ENCODE measurements at places on chromosomes 4 and X.

DNA sequence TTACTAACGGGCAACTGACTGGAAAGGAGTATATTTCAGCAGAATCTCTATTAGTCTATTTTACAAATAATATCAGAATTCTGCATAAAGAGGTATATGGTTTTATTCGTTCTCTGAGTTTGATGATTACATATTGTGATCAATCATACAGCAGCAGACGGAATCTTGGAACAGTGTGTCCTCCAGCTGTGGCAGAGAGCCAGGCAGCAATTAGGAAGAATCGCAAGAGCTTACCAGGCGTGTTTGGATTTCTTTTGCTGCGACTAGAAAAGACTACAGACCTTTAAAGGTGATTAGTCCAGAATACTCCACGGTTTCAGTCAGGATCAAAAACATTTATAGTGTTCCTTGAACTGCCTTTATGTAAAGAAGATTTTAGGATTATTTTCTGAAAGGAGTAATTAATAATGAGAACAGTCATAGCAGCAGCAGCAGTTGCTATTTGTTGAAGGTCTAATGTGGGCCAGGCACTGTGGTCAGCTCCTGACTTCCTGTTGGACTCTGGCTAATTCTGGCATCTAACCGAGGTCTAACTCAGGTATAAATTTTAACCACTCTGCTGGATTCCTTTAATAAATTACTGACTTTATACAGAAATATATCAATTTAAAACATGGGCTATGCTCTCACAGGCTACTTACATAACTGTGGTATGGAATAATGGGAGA lies 225.3 kb upstream of the CXorf66 start:
- DNase-seq: no peak

GRCh38 chrX:151702741-151703340 lies 7.6 kb downstream of the PRRG3 start:
- DNase-seq: no peak

- DNase-seq: no peak
Measured at GRCh38 chr4:96887857-96888256, 1048.0 kb downstream of the PDHA2 start.

DNA sequence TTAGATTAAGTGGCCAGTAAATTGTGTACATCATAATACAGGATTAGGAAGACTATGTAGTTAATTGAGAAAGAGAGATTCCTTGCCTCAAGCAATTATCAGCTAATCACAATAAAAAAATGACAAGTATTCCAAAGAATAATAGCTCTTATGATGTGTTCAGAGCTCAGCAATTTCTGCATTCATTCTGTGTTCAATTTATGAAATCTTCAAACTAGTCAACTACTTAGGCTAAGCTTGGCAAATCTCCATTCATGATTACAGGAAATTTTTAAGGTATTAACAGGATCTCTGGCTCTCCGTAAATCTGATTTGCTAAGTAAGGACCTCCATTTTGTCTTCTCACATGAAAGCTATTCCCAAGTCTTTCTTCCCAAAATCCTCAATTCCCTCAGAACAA lies 256.9 kb upstream of the TEX13A start:
- no peak for DNase-seq

GRCh38 chr4:67109276-67109675 lies 436.0 kb downstream of the CENPC start:
- DNase-seq: no peak

GRCh38 chrX:136899221-136899620 lies 18.7 kb upstream of the RBMX start:
- no peak for DNase-seq

DNA sequence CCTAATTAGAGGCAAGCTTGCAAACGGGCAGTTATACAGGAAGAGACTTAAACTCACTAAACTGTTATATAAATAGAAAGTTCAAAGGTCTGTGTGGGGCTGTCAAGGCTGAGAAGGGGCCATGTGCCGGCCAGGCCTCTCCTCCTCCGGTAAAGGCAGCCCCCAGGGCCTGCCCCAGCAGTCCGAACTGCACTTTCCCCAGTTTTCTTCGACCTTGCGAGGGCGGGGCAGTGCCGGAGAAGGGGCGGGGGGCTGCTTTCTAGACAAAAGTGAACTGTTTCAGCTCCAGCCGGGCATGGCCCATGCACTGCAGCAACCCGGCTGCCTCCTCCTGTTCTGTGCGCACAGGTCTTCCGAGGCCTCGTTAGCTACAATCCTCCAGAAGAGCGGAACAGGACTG lies 4.1 kb downstream of the AFF2 start:
- DNase-seq: no peak

DNA sequence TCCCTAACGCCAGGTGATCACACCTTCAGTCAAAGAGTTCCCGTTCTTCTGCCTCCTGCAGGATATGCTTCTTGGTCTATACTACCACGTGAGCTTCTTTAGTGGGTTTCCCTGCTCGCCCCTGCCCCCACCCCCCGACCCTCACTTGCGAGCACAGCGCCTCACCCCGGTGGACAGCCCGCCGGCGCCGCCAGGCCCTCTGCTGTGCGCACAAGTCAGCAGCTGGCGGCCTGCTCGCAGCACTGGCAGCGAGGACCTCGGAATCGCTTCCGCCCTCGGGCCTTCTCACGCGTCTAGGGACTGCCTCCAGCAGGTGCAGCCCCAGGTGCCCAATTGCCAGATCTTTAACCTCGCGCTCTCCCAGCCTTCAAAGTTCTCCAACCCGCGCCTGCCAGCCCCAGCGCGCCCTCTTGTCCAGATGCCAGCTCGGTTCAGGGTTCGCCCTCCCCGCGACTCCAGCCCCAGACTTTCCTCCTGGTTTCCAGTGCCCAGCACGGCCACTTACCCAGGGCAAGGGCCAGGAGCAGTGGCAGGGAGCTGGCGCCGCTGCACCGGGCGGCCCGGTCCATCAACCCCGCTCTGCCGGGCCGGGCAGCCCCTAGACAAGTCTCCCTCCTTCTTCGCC lies 454 bp downstream of the BTC start:
- DNase-seq: peak; percentile 0

GRCh38 chrX:124348182-124348581 lies 1.8 kb downstream of the SH2D1A start:
- no peak for DNase-seq

DNA sequence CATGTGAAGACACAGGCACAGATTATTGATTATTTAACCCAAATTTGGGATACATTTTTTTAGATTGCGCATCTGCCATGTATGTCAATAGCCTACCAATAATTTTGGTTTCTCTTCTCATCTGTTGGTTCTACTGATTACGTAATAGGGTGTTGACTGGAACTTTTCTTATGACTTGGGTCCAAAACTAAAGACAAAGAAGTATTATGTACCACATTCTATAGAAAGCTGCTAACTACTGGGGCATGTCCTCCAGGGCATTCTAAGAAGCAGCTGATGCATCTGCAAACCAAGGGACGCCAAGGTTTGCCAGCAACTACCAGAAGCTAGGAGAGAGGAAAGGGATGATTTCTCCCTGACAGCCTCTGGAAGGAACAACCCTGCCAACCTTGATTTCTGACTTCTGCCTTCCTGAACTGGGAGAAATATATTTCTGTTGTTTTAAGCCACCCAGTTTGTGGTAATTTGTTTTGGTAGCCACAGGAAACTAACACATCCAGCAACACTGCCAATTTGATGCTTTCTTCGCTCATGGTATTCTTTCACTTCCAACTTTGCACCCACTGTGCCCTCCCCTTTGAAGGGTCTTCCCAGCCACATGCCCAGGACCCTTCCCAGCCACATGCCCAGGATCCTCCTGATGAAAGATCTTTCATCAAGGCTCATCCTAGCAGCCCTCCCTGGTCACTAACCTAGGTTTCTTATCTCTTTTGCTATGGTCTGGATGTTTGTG lies 15.9 kb upstream of the TLR1 start:
- DNase-seq: no peak

- DNase-seq: no peak
Measured at GRCh38 chr4:172390331-172390730, 577.1 kb downstream of the GALNTL6 start.

DNA sequence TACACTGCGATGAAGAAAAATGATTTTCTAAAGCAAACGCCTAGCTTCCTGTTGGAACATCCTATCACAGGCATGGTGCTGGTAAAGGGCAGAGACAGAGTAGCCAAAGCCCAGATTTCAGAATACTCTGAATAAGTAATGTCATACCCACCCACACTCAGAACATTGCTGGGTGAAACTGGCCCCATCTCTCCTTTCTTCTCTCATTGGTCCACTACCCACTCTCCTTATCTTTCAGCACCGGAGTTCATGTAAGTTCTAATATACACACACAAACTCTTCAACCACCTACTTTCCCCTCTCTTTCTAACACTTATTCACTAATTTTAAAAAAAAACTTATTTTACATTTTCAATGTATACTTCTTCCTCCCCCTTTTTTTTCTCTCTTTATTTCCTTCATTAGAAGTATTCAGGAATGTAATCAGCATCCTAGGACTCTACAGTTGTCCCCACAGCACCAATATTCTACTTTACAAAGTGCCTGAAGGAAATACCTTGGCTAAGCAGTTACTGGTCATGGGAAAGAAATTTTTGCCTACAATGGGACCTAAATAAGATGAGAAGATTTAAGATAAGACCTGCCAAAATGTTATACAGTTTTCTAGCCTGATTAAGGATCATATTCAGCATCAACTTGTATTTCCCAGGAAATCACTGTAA lies 63.0 kb downstream of the SEC24D start:
- DNase-seq: no peak

DNA sequence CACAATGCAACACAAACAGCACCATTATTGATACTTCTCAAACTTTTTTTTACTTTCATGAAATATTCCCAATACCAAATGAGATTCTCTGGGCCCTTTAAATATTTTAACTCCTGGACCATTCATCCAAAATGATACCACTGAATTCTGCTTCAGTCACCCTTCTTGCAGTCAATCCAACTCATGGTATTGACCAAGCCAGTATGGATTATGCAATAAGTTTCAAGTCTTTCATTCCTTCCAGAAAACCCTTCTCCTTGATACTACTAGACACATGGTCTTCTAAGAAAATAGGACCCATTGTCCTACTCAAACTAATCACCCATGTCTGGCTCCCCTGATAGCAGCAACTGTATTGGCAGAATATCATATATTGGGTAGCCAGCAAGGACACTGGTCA lies 23.0 kb downstream of the ZNF721 start:
- DNase-seq: no peak

Measured in activated CD4-positive, alpha-beta T cell treated with anti-CD3 and anti-CD28 coated beads, Interleukin-2, amount 50 U/mL, for 1 hour (primary cell).